ENCODE measurements at places on chromosomes 13 and 19.

GRCh38 chr13:67574320-67575233 is 344.4 kb upstream of the PCDH9 start:
- no peak for DNase-seq

DNA sequence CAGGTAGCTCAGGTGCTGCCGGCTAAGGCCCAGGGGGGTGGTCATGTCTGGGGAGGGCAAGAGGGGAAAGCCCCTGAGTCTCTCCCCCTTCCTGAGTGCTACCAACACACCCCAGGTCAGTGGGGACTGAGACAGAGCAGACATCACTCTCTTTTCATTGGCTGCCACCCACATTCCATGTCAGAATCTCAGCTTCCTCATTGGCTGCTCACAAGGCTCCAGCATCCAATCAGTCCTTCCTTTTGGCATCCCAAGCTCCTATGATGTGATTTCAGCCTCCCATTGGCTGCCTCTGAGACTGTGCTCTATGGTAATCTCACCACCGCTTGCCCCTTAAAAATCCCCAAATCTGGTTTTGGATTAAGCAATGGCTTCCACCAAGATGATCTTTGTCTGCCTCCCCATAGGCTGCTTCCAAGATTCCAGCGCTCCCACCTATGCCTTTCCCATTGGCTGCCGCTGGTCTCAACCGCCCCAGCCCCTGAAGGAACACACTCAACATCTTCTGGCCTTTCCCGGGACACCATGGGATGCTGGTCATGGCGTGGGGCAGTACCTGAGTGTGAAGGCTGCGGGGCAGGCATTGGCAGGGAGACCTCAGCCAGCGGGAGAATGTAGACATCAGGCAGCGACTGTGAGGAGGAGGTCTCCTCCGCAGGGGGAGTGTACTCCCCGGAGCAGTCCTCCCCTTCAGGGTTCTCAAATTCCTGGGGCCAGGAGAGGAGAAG is 2.0 kb downstream of the LMTK3 start:
- no peak for DNase-seq

DNA sequence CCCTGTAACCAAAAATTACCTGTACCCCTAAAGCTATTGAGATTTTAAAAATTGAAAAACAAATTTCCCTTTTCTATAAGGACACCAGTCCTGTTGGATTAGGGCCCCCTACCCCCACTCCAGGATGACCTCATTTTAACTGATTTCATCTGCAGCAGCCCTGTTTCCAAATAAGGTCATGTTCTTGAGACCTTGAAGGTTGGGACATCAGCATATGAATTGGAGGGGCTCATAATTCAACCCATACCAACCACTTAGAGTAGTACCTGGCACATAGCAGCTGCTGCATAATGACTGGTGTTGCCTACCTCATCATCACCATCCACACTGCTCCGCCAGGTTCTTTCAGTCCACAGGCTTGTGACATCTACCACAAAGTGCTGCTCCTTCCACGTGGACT is 17.6 kb downstream of the ZNF71 start:
- no peak for DNase-seq

DNA sequence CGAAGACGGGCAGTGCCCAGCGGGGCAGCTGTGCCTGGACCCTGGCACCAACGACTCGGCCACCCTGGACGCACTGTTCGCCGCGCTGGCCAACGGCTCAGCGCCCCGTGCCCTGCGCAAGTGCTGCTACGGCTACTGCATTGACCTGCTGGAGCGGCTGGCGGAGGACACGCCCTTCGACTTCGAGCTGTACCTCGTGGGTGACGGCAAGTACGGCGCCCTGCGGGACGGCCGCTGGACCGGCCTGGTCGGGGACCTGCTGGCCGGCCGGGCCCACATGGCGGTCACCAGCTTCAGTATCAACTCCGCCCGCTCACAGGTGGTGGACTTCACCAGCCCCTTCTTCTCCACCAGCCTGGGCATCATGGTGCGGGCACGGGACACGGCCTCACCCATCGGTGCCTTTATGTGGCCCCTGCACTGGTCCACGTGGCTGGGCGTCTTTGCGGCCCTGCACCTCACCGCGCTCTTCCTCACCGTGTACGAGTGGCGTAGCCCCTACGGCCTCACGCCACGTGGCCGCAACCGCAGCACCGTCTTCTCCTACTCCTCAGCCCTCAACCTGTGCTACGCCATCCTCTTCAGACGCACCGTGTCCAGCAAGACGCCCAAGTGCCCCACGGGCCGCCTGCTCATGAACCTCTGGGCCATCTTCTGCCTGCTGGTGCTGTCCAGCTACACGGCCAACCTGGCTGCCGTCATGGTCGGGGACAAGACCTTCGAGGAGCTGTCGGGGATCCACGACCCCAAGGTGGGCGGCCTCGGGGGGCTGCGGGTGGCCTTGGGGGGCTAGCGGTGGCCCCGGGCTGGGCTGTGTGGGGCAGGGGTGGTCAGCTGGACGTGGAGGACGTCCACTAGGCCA is 4.8 kb downstream of the GRIN3B start:
- no peak for DNase-seq

GRCh38 chr19:44280916-44281315 is 21.2 kb downstream of the ZNF233 start:
- DNase-seq, result no peak

- DNase-seq, result no peak
Observed at GRCh38 chr13:33799950-33800592, 17.9 kb upstream of the RFC3 start.

Measured in right lobe of liver (tissue), 6 donors.